DMS53 (cell line): ENCODE measurements at places on chromosomes 12 and 14.

DNA sequence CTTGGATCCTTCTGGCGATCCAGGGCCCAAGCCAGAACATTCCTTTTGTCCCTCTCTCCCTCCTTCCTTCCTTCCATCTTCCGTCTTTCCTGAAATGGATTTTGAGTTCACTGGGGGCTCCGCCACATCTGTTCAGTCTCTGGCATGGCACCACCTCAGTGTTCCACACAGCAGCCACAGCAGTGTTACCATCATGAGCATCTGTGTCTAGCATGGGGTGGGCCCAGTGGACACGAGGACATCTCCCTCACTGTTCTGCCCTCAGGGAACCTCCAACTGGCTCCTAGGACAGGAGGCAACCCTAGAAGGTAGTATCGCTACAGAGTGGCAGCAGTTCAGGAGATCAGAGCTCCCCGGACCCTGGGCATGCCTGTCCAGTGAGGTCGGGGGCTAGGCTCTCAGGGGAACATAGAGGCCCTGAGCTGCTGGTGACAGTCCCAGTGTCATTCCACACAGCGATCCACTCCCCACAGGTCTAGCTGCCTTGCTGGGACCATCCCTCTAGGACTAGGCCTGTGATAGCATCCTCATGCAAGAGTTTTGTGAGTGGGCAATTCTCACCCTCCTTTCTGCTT lies 59.0 kb downstream of the GALNT16 start:
- DNase-seq = no peak

DNA sequence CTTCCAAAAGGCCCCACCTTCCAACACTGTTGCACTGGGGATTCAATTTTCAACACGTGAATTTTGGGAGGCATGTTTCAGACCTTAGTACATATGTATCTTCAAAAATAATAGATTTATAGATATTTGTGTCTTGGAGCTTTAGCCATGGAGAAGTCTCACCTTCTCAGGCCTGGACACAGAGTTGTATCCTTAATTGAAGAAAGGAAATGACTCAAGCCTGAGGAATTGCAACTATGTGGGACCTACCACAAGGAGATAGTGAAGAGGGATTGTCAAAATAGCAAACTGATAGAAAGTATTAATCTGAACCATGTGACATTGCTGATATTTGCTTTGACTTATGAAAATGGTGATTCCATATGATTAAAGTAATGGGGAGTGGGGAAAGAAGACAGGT lies 89.8 kb downstream of the ACSS3 start:
- no peak for DNase-seq

DNA sequence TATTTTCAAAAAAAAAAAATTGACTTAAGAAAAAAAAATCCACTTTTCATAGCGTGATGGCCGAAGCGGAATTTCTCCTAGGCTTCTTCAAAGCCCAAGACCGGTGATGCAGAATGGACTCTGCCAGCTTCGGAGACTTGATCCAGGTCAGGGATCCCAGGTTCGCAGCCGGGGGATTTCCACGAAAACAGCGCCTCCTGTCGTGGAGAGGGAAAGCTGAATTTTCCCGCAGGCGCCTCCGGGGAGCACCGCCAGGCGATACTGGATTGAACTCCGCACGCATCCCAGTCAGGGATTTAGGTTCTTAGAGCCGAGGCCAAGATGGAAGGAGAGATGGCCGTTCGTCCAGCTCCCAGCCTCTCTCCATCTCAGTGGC lies 2.1 kb downstream of the TTC6 start:
- DNase-seq = peak; percentile 86

- DNase-seq = no peak
Measured at GRCh38 chr14:32039401-32040030, 37.6 kb upstream of the ARHGAP5 start.

DNA sequence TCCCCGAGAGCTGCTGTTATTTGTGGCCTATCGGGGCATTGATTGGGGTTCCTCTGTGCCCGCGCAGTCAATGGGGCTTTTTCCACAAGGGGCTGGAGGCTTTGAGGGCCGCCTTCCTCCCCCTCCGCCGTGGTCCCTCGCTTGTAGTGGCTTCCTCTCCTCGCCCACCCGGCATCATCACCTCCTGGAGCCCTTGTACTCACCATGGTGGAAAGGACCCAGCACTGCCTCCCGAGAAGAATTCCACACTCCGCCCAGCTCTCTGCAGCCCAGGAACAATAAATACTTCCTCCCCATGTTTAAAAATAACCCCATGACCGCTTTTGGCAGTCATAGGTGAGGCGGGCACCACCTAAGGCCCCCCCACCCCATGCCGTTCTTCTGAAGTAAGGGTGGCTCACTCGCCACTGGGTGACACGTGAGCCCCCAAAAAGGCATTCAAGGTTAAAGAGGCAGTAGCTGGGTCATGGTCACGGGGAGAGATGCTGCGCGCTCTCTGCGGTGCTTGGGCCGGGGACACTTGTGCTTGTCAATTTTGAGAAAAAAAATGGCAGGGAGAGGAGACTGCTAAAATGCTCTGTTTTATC lies at the start of gene MYL2:
TSS of gene MYL2 (minus strand) at position 256 of the 587 bp plus-strand sequence. CDS start at position 206, 50 bp downstream.
- no peak for DNase-seq

- DNase-seq = peak; percentile 60
Measured at GRCh38 chr12:15886372-15887042, 4.3 kb downstream of the STRAP start.

DNA sequence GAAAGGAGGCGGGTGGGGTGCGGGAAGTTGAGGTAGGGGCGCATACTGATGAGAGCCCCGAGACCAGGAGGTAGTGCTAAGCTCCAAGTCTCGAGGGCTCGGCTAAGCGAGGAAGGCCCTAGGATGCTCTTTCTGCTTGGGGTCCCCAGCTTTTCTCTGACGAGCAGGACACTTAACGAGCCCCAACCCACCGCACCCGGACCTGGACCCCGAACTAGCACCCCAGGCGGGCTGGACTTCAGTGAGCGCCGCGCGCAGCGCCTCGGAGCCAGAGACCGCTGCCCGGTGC lies 4.7 kb upstream of the C1QL4 start:
- DNase-seq = no peak

GRCh38 chr14:24137529-24138395 lies 1.8 kb downstream of the PSME1 start:
- no peak for DNase-seq

- DNase-seq = peak; percentile 33
Measured at GRCh38 chr12:59076622-59077021, 156.3 kb upstream of the LRIG3 start.

GRCh38 chr12:48029491-48030172 lies 25.4 kb upstream of the COL2A1 start:
- DNase-seq = no peak

GRCh38 chr14:101020834-101021370 lies 117.4 kb upstream of the RTL1 start:
- no peak for DNase-seq

- no peak for DNase-seq
Measured at GRCh38 chr12:3557791-3558620, 67.0 kb downstream of the PRMT8 start.

DNA sequence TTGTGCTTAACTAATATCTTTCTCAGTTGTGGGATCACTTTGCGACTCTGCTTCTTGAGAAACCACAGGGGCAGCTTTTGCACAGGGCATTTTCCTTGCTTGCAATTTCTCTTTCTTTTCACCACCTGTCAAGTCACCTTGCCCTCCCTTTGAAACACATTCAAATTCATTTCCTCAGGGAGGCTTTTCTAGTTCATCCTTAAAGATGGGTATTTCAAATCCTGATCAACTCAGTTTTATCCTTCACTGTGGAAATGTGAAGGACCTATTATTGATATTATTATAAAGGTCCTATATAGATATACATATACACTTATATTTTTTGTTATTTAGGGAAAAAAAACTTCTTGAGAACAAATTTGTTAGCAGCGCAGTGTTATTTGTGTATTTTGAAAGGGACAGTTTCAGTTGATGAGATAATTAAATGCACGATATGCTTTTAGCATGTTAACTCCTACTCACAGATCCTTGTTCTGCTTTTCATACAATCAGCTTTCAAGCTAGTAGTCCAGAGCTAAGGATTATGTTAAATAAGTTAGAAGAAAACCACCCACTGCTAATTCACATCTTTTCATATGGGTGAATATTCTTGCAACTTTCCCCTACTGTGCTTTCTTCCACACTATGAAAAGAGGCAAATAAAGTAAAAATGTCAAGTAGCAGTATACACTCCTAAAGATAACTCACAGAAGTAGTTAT lies 501.4 kb upstream of the RGS6 start:
- no peak for DNase-seq

DNA sequence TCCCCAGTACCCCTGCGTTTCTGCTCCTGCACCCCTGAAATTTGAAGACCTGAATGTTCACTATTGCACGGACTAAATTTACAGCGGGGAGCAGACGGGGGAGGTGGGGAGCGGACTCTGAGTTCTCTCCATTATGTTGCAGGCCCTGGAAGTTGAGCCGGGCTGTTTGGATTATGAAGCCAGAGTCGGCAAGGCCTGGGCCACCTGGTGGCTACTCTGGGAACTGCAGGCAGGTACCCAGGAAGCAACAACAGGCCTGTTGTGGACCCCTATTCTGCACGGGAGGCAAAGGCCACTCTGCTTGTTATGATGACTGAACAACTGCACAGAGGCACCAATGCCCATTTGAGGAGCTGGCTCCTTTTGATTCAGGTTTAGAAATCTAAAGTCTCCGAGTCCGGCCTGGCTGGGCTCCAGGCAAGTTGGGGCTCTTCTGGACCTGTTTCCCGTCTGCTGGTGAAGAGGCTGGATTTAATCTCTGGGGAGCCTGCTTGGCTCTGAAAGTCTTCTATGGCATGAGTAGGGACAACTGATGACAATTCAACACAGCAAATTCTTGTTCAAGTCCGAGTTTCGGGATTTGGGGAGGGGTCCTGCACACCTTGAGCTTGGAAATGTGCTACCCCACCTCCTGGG lies 34.1 kb upstream of the FAM181A start:
- peak; percentile 55 for DNase-seq

- DNase-seq = peak; percentile 53
Measured at GRCh38 chr12:14239350-14239934, 126.0 kb upstream of the ATF7IP start.

GRCh38 chr12:128994856-128995255 lies 141.6 kb downstream of the GLT1D1 start:
- DNase-seq = peak; percentile 30

DNA sequence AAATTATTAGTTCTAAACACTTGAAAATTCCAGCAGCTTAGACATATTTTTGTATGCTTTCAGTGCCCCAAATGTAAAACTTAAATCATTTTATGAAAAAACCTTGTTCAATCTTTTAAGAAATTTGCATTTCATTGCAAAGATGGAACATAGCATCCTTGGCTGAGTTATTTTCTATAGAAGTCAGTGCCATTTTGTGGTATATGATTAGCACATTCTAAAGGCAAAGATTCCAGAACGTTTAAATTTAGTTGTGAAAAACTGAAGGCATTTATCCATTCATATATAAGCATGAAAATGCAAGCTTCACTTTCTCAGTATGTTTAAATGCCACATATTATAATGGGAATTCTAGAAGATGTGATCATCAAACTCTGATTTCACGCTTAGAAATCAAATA lies 332.1 kb downstream of the APAF1 start:
- no peak for DNase-seq

DNA sequence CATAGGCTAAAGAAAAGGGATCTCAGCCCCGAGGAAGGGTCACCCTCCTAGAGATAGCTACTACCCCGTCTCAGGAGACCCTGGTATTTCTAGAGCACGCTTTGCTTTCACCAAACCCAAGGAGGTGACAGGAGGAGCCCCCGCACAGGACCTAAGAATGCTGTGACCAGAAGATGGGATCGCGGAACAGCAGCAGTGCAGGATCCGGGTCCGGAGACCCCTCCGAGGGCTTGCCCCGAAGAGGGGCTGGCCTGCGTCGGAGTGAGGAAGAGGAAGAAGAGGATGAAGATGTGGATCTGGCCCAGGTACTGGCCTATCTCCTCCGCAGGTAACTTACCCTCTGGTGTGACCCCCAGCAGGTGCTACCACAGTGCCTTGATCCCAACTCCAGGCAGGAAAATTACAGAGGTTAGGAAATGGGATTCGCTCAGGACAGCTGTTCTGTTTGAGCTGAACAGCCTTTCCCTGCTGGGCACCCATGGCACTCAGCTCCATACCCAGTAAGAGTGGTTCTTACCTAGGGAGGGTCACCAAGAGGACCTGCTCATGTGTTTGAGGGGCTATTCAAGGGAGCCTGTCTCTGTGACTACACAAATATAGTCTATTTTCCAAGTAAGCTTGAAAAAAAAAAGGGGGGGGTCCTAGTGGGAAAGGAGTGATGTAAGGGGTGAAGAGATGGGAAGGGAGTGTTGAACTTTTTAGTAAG lies 826 bp upstream of the NRL start:
- no peak for DNase-seq

- DNase-seq = no peak
Measured at GRCh38 chr14:88614218-88614907, 51.5 kb downstream of the ZC3H14 start.

DNA sequence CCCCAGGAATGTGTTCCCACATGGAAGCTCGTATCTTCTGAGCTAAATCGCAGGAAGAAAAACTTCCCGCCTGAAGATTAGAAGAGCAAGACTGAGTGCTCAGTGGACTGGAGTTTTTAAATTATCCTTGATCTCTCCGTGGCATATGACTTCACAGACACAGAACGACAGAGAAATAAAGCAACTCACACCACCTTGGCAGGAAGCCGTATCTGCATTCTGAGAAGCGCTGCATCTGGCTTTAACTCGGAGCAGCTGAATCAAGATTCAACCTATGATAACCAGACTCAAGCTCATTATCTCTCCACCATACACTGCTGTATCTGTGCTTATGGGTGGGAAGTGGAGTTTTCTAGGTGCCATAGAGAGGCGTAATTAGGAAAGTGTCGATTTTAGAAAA lies 1482.7 kb downstream of the AACS start:
- DNase-seq = no peak

GRCh38 chr12:40226705-40227104 lies 1.9 kb downstream of the LRRK2 start:
- no peak for DNase-seq

DNA sequence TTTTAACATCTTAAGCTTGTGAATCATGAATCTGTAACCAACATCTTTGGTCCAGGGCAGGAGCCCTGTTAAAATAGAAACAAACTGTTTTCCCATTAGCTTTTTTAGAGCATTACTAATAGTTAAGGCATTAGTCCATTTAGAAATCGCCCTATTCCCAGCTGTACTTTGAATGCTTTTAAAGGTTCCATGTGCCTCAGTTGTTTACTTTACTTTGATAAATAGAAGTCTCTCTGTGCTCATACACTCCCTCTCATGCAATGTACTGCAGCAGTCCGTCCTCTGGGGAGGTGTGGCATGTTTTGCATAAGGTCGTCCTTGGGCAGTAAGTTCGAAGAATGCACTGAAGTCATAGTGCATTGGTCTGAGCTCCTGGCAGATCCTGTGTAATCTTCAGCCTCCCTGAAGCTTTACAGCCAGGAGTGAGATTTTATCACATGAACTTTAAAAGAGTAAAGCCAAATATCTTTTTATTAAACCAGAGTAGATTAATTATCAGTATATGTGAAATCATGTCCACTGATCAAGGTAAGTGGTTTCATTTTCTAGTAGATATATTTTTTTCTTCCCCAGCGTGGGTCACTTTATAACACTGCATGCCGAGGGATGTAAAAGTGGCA lies 134.7 kb downstream of the FGD4 start:
- peak; percentile 91 for DNase-seq
